ENCODE measurements at places on chromosomes 3 and 15.

- DNase-seq, result no peak
These were observed 56.3 kb upstream of the ZNF148 start for GRCh38 chr3:125431391-125431790.

DNA sequence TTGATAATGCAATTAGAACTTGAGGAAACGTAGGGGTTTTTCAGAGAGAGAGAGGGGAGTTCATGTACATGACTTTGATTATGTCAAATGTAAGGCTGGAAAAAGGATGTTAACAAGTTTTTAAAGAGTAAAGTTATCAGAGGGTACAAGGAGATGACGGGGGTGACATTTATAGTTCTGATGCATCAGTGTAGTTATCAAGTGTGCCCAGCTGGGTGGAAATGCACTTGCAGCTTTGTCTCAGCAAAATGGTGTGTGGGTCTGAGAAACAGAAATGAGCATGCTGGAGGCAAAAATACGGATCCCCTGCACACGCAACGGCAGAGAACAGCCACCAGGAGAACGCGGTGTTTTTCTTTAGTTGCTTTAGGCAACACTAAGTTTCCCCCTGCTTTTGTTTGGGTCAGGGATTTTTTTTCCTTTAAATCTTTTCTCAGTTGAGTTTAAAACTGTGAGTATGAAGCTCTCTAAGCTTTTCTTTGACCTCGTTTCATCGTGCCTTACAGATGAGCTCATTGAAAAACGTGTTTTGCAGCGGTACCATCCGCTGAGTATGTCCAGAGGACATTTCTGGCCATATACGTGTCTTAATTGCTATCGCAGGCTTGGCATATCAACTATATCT, 205.4 kb downstream of the PDZRN3 start:
- no peak for DNase-seq

GRCh38 chr15:55827955-55828354, 85.0 kb upstream of the PRTG start:
- no peak for DNase-seq

DNA sequence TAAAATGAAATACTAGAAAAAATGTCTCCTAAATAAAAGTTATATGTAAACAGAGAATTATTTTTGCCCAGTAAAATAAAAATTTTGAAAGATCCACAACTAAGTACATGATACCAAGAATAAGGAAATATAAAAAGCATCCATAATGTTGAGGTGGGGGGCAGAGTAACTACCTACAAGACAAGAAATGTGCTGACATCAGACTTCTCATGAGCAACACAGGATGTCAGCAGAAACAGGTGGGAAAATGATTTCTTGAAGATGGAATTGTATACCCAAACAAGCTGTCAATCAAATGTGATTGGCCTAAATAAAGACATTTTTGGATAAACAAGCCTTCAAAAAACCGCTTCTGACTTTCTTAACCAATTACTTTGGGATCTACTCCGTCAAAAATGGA, 143.9 kb upstream of the LIPC start:
- DNase-seq, result no peak

Measured in T1000 (cell line).